Vagina (tissue), 2 donors: ENCODE measurements at places on chromosomes 13 and 19.
A peak's percentile ranks its signal among the peaks of the same experiment; 100 is the strongest.

GRCh38 chr13:97344265-97345175 lies 89.4 kb upstream of the RAP2A start:
- DNase-seq: no peak

- no peak for DNase-seq
Observed at GRCh38 chr13:99087954-99088491, 110.2 kb upstream of the DOCK9 start.

- no peak for DNase-seq
Observed at GRCh38 chr13:107233541-107233940, 665.6 kb upstream of the ARGLU1 start.

DNA sequence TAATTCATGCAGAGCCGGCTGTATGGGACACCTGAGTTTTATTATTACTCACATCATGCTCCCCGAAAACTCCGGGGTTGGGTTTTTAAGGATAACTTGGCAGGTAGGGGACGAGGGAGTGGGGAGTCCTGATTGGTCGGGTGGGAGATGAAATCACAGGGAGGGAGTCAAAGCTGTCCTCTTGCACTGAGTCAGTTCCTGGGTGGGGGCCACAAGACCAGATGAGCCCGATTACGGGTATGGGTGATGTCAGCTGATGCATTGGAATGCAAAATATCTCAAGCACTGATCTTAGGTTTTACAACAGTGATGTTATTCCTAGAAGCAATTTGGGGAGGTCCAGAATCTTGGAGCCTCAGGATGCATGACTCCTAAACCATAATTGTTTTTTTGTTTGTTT lies 18.6 kb upstream of the COG3 start:
- peak; percentile 54 for DNase-seq

DNA sequence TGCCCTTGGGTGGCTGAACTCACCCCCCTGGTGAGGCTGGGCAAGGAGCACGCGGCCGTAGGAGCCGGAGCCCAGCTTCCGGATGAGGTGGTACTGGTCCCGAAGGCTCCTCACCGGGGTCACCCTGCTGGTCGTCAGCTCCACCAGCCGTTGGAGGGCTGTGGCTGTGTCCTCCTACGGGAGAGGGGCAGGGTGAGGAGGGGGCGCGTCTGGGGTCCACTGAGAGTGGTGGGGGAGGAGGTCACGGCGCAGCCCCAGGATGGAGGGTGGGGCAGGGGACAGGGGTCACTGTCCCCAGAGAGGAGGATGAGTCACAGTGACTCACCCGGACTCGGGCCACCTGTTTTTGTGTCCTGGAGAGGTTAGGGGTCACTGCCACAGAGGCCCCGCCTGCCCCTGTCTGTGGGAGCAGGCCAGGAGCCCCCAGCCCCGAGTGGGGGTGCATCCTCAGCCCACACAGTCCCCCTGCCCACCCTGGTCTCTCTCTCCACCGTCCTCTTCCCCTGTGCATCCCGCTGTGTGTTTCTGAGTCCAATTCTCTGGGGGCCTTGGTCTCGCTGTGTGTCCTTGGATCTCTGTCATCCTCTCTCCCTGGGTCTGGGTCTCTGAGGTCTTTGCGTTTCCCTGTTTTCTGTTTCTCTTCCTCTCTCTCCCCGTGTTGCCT lies 435 bp downstream of the SBK3 start:
- DNase-seq: no peak

DNA sequence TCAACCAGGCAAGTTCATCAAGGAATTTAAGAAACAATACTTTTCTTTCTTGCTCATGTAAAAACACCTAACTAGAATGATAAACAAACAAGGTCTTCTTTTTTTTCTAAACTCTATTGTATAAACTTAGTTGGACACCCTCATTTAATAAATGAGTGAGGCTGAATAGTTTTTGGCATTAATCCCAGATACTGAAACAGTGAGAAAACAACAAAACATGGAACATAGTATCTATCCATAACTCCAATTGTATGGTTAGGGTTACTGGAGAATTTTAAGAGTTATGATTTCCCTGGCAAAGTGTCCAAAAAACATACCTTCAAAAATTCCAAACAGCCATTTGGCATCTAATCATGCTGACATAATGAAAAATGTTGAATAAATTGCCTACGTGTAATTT lies 5.8 kb upstream of the POMP start:
- no peak for DNase-seq

GRCh38 chr13:41563984-41564365 lies 106.6 kb downstream of the RGCC start:
- DNase-seq: no peak

DNA sequence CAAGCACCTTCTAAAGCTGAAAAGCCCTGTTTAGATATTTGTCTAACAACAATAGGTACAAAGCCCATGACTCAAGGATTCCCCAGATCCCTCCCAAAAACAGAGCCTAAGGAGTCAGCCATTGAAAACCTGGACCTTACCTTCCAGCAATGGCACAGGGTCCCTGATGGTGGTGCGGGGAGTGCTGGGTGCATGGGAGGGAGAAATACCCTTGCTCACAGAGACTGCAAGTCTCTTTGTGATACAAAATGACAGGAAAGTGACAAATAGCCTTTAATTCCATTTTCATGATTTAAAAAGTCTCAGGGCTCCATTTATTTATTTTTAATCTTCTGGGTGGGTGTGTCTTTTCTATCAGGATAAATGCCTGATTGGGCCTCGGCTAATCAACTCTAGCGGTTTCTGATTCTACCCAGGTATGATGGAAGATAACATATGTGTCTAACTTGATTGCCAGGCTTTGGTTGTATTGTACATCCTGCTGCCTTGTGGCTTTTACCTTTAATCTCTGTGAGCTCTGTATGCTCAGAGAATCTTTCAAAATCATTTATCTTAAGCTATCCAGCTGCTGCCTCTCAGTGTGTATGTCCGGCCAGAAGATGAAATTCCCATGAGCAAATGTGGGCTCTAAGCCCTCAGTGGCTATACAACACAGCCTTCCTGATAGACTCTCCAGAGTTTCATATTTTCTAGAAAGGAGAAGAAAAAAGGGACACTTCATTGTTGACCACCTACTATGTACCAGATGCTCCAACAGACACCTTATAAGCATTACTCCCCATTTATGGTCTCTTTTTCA lies 54.6 kb upstream of the FAM124A start:
- DNase-seq: no peak

DNA sequence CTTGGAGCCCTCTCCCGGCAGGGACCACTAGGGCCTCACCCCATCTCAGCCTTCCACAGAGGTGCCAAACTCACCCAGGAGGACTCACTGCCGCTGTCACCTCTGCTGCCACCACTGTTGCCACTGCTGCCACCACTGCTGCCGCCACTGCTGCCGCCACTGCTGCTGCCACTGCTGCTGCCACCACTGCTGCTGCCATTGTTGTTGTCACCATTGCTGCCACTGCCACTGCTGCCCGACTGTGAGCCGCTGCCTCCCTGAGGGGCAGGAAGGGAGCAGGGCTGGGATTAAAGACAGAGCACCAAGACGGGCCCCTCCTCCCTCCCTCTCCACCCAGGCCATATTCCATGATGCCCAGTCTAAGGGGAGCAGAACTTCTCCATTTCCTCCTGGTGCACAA lies 2.1 kb downstream of the DMKN start:
- DNase-seq: no peak

DNA sequence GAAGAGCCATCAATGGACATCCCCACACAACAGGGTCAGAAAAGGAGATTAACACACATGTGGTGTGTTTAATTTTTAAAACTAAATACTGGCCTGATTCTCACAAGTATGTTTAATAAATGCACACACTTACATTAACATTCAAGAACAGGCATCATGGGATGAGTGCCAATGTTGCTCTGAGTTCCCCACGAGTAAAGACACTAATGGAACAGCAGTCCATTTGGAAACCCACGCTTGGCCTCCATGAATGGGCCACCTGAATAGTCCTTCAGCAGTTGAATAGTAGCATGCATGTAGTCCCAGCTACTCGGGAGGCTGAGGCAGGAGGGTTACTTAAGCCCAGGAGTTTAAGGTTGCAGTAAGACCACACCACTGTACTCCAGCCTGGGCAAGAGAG lies 195.2 kb upstream of the IPO5 start:
- no peak for DNase-seq

- no peak for DNase-seq
Observed at GRCh38 chr13:104592127-104592526, 1525.9 kb upstream of the SLC10A2 start.

- no peak for DNase-seq
Observed at GRCh38 chr13:32036126-32036695, 4.6 kb downstream of the FRY start.

- no peak for DNase-seq
Observed at GRCh38 chr13:98813993-98814392, 61.5 kb upstream of the SLC15A1 start.

DNA sequence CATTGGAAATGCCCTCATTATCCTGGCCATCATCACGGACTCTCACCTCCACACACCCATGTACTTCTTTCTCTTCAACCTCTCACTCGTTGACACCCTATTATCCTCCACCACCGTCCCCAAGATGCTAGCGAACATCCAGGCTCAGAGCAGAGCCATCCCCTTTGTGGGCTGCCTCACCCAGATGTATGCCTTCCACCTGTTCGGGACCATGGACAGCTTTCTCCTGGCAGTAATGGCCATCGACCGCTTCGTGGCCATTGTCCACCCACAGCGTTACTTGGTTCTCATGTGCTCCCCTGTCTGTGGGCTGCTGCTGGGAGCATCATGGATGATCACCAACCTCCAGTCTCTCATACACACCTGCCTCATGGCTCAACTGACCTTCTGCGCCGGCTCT lies 5.2 kb downstream of the OR1I1 start:
- DNase-seq: no peak

DNA sequence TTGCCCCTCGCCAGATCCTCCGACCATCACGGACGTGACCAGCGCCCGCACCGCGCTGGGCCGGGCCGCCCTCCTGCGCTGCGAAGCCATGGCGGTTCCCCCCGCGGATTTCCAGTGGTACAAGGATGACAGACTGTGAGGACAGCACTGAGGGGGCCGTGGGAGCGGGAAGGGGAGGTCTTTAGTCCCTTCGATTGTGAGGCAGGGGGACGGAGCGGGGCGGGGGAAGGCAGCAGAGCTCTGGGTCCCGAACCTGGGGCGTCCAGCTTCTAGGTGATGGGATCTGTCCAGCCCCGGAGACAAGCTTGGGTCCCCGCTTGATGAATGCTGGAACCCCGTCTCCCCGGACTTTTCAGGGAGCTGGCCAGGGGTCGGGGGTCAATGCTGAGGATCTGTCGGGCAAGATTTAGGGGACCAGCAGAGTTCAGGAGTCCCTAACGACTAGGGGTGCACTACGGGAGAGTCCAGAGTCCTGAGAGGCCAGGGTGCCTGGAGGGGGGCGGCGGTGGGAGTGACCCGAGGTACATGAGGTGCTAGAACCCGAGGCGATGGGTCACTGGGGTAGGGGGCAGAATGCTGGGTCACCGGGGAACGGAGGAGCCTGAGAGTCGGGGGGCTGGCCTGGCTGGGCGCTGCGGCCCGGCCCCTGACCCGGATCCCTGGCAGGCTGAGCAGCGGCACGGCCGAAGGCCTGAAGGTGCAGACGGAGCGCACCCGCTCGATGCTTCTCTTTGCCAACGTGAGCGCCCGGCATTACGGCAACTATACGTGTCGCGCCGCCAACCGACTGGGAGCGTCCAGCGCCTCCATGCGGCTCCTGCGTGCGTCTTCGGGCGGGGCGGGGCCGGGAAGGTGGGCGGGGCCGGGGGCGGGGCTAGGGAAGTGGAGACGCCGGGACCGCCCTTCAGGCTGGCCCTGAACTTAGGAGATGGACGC lies 14.6 kb downstream of the VSIG10L start:
- DNase-seq: no peak

GRCh38 chr19:8206147-8207087 lies 2.8 kb upstream of the CERS4 start:
- no peak for DNase-seq

- no peak for DNase-seq
Observed at GRCh38 chr13:36096461-36097416, 34.4 kb downstream of the DCLK1 start.

DNA sequence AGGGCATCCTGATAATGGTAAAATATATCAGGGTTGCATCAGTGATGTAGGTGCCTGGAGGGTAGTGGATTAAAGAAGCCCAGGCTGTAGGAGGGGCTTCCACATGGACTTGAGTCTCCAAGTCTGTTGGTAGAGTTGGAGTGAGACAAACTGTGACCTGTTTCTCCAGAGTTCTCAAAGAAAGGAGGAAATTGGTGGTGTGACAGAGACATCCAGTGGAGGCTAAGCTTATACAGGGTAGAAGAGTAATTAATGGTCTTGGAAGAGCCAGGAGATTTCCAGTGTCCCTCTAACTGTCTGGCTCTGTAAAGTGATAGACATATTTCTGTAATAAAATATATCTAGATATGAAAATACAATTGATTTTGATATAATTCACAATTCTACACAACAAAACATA lies 61.1 kb downstream of the GPC5 start:
- DNase-seq: no peak

DNA sequence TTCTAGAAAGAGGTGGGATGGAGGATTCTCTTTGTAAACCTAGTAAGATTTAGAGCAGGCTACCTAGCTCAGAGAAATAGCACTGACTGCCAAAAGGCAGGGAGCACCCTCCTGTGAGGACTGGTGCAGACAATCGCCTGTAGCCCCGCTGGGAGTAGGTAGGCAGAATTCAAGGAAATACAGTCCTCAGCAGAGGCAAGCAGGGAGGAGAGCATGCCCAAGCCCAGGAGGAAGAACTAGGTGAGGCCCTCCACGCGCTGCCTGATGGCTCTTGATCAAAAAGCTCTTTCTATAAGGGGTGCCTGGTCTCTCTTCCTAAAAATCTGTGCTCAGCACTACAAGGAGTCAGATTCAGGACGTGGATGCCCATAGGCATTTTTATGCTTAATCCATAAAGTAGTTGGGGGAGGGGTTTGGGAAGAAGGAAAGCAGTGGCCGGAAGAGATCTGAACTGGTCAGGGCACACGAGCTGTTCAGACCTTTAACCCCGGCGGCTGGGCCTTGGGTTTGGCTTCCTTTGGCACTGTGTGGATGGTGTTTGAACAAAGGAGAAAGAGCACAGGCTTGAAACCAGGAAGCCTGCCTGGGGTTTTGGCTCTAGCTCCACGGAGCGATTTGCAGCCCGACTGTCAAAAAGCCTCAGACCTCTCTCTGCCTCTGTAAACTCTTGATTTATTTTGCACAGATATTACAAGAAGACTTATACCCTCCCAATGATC lies 320.6 kb downstream of the FOXO1 start:
- peak; percentile 74 for DNase-seq
